Activated T-cell treated with anti-CD3 and anti-CD28 coated beads for 1 hour (primary cell): ENCODE measurements at places on chromosomes 11 and 22.

- DNase-seq: no peak
Measured at GRCh38 chr11:43399983-43400630, 41.4 kb downstream of the TTC17 start.

GRCh38 chr11:34055218-34056000 is 3.9 kb downstream of the CAPRIN1 start:
- DNase-seq: no peak

DNA sequence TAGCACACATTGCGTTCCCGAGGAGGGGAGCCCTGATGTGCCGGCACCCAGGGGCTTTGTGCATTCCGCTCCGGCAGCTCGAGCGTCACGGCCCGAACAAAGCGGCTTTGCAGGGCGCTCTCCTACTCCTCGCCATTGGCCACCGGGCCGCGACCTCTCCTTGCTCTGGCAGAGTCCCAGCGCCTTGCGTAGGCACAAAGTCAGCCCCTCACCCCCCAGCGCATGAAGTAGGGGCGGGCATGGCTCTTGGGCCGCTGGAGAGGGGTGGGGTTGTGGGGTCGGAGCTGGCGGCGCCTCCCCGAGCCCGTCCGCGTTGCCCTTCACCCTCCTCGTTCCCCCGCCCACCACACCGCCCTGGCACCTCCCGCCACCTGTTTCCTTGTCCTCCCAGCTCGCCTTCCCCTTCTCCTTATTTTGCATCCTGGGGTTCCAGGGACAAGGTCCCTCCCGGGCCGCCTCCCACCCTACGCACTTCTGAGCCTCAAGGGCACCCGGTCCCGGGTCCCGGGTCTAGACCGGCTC is 753 bp upstream of the PPARA start:
- peak; percentile 22 for DNase-seq

- DNase-seq: no peak
Measured at GRCh38 chr11:126417091-126417862, 61.8 kb downstream of the ST3GAL4 start.

GRCh38 chr11:60376601-60377000 is 1.7 kb upstream of the MS4A7 start:
- no peak for DNase-seq

DNA sequence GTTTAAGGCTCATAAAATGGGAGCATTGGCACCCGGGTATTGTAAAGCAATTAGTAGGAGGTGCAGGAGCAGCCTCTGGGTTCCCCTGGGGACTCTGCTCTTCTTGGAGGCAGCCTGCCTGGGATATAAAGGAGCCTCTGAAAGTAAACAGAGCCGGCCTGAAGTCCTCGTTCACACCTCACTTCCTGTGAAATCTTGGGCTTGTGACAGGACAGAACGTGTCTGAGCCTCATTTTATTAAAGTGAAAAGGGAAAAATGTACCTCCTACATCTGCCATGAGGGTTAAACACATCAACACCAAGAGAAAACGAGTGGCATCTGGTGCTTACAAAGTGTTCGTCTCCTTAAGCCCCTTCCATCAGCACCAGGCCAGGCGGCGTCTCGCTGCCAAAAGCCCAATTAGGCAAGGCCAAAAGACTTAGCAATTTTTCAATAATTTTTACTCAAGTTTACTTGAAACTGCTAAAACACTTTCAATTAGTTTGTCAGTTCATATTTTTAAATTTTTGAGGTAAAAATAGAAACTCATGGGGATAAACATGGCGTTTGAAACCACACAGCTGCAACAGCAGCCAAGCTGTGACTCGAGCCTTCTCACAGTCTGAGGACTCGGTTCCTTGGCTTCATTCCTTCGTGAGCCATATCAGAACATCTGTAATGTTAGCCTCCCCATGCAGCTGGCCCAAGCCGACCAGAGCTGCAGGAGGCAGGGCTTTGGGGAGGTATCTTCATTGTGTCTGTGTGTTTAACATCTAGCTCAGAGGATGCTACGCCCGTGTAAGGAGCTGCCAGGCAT is 33.6 kb downstream of the MAP6 start:
- no peak for DNase-seq

DNA sequence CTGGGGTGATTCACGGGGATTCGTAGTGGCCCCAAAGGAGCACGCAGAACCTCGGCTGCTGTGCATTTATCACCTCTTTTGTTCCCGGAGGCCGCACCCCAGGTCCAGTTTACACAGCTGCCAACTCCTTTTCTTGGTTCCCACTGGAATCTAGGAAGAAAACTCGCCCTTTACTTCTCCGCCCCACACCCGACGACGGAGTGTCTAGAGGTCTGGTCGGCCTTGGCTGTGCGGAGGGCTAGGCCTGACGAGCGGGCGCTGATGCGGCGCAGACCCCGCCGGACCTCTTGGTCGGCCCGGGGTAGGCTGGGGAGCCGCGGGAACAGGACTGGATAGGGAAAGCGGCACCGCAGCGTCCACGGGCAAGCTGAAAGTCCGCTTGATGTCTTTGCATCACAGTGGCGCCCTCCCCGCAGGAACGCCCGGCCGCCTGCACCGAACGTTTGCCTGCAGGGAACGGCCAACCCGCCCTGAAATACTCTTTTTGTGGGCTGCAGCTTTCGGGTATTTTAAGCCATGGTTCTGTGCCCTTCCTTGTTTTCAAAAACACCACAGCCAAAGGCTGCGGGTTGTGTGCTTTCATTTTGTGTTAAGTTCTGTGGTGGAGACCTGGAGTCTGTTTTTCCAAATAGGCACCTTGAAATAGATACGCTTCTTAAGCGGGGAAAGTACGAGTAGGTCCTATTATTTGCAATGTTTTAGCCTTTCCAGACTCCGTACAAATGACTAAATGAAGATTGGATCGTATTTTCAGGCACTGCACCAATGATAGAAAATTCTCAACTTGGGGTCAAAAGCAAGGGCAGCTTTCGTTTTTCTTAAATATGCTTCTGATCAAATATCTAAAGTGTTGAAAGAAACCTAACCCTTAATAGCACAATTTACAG is 829 bp upstream of the ZBED5 start:
- peak; percentile 33 for DNase-seq

GRCh38 chr22:23613193-23613972 is 18.7 kb downstream of the DRICH1 start:
- DNase-seq: no peak

GRCh38 chr22:46501701-46502100 is 35.7 kb downstream of the CELSR1 start:
- DNase-seq: no peak

- DNase-seq: no peak
Measured at GRCh38 chr11:70495351-70496310, 97.3 kb downstream of the CTTN start.

DNA sequence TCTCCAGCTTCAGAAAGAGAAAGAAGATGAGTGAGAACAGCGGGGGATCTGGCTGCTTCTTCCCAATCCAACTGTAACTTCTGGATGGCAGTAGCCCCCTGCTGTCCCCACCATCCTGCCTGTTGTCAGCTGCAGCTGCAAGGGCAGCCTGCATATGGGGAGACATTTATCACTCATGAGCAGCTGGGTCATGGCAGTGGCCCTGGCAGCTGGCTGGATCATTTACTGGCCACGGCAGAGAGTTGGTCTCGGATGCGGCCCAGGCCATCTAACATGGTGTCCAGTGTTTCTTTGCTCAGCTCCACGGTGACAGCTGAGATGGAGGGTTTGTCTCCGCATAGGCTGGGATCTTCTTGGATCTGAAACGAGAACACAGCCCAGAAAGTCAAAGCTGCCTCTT is 14.8 kb downstream of the COMMD9 start:
- no peak for DNase-seq

DNA sequence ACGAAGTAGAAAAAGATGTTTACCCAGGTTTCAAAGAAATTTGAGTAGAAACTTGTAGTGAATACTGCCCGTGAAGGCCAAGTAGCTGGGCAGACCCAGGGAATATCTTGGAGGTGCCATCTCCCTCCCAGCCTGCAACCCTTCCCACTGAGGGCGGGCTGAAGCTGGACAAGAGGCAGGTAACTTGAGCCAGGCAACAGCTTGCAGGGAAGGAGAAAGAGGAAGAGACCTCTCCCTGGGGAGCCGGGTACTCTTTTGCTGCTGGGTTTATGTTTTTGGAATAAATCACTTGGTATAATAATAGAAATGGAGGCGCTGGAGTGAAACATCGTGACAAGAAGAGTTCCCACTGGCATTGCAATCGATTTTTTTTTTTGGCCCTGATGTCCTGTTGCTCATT is 49.4 kb upstream of the JAM3 start:
- no peak for DNase-seq

- no peak for DNase-seq
Measured at GRCh38 chr11:23226331-23227077, 366.2 kb upstream of the CCDC179 start.

DNA sequence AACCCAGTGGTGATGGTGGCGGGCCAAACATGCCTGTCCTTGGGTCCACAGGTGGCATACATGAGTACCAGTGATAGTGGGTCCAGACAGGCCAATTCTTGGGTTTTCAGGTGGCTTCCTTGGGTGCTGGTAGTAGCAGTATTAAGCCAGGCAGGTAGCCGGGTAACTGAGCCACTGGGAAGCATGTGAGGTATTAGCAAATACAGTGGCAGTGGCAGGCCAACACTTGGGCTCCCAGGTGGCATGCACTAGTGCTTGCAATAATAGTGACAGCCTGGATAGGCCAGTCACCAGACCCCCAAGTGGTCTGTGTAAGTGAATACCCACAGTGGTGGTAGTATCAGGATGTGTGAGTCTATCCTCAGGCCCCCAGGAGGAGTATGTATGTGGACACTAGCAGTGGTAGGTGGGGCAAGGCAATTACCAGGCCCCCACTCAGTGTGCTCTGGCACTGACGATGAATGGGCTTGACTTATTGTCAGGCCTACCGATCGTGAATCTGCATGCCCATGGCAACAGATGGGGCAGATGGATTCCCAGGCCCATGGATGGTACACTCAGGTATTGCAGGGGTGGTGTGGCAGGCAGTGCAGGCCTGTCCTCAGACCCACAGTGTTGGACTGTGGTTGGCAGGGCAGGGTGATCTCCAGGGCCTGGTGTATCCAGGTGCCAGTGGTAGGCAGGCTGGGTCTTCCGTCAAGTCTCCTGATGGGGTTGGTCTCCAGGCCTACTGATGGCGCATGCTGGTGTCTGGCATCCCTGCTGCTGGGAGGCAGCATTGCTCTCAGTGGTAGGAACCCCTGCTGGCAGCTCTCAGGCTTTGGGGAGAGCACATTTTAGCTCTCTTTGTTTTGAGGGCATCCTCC is 840.7 kb downstream of the FAM181B start:
- no peak for DNase-seq

DNA sequence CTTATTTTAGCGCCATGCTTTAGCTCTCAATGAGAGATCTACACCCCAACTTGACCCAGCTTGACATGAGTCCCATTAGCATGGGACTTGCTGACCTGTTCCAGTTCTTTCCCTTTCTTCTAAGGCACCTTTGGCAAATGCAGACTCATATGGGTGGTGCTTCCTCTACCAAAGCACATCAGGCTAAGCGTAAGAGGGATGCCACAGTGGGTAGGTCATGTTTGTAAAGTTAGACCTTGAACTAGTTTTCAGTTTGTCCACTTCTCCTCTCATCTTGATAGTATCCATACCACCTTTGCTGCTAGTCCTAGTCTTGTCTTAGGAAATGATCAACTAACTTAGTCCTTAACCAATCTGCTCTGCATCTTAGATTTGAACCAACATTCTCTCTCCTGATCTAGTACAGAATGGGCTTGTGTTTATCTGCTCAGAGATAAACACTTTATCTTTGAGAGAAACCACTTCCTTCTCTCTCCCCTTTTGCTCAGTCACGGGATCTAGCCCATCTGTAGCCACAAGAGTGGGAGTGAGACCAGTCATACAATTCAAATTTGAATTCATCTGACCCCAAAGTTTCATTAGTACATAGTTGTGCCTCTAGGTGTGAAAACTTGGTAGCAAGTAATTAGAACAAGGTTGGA is 72.1 kb upstream of the CD44 start:
- DNase-seq: no peak

DNA sequence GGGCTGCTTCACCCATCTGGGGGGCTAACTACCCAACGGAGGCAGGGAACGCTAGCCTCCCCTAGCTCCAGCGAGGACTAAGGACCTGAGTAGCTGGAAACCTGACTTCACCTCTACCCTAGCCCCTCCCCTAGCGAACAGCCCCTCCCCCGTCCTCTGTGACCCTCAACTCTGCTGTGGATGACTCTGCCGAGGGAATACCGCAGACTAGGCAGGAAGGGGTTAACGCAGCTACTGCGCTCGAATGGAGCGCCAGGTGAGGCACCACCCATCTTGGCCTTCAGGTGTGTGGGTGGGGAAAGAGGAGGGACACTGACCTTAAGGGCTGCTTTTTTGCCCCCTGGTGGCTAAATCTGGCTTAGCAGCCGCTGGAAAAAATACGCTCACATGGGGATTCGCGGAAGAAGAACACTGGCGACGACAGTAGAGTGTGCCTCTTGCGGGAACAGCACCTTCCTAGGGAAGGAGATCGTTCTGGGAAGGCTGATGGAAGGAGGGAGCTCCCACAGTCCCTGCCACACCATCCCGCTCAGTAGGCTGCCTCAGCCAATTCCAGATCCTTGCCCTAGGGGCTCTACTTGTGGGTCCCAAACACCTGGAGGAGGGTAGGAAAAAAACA is 4.5 kb upstream of the BCL9L start:
- DNase-seq: peak; percentile 83

DNA sequence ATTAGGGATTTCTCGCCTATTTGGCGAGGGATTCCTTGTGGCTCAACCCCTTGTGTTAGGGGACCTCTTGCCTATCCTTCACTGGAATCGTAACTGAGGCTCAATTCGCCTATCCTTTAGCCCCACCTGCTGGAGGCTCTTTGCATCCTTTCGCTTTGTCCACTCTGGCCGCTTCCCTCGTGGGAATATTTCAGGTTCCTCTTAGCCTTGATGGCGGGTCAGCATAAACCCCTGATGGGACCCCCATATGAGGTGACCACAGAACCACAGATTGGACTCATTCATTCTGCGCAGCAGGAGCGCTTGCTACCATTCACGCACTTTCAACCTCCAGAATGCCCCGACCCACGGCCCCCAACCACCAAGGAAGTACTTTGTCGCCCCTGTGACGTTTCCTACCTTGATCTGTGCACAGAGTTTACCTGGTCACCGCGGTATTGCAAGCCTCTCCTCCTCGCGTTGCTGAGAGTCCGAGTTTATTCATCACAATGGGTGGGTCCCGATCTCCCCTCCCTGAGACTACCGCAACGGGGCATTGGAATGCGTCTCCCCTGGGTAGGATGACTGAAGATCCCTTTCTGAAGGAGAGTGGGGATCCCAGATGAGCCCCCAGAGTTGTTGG is at the start of gene OR52N2:
OR52N2 (plus strand) TSS at position 425 of the 622 bp plus-strand sequence. CDS start 11,412 bp downstream, outside the sequence.
- peak; percentile 60 for DNase-seq

DNA sequence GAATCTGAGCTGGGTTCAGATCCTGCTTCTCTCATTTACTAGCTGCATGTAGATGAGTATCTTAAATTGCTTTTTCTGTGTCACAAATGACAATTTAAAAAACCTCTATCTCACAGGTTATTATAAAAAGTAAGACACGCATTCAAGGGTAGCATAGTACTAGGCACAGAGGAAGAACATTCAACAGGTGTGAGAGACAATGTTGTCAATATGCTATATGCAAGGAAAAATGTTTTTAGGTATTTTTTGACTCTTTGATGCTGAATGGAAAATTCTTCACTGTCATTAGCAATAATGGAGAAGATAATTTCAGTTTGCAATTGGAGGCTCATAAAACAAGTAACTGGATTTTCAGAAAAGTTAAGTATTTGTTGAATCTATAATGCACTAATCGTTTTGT is 81.6 kb downstream of the PIWIL4 start:
- DNase-seq: no peak

GRCh38 chr22:29256606-29257325 is 11.0 kb downstream of the RHBDD3 start:
- DNase-seq: no peak

- no peak for DNase-seq
Measured at GRCh38 chr11:102534261-102534872, 3.8 kb upstream of the MMP7 start.
